ENCODE measurements at places on chromosomes 7 and 10.

DNA sequence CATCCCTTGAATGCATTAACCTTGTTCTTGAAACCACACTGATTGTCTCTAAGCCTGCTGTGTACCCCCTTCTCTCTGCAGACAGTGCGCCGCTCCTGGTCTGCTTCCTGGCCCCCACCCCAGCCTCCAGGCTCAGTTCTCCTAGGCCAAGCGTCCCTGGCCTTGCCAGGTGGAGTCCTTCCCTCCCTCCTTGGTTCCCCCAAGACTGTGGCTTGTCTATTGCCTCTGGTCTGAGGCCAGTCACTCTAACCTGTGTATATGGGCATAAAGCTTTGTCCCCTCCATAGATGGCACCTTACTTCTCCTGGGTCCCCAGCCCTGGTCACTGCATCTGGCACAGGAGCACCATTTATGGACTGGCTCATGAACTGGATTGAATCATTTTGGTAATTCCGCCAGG, 133.5 kb upstream of the EEPD1 start:
- no peak for DNase-seq

- no peak for DNase-seq
Observed at GRCh38 chr7:30864101-30864500, 47.6 kb upstream of the AQP1 start.

GRCh38 chr7:132029369-132030085, 473.1 kb upstream of the PODXL start:
- no peak for DNase-seq

DNA sequence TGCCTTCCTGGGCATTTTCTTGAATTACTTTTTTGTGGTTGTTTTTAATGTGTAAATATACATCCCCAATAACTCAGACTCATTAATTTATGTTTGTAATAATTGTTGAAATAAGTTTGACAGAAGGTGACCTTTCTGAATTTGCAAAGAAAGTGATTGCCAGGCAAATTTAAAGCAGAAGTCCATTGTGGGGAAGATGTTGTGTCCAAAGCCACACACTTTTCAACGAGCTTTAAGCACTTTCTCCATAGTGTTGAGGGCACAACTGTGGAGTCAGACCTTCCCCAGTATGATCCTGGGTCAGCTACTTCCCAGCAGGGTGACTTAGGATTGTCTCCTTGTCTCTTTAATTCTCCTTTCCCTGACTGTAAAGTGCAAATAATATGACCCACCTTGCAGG, 52.5 kb downstream of the PTPRE start:
- DNase-seq = no peak

- DNase-seq = no peak
Observed at GRCh38 chr7:34165927-34166550, 260.7 kb downstream of the BMPER start.

DNA sequence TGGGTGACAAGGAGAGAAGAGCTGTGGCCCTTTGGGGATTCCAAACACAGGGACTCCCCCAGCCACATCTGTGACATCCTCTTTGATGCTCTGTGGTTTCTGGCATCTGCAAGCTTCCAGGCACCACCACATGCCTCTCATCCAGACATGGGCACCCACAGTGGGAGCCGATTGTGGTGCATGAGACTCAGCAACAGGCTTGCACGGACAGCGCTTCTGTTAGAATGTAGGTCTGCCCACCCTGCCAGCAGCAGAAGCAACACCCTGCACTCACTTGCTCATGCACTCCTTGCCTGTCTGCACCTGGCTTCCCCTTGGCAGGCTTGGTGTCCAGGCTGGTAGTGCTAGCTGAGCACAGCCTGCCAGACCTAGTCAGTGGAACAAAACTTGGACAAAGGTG, 735.0 kb upstream of the ZWINT start:
- DNase-seq = no peak

DNA sequence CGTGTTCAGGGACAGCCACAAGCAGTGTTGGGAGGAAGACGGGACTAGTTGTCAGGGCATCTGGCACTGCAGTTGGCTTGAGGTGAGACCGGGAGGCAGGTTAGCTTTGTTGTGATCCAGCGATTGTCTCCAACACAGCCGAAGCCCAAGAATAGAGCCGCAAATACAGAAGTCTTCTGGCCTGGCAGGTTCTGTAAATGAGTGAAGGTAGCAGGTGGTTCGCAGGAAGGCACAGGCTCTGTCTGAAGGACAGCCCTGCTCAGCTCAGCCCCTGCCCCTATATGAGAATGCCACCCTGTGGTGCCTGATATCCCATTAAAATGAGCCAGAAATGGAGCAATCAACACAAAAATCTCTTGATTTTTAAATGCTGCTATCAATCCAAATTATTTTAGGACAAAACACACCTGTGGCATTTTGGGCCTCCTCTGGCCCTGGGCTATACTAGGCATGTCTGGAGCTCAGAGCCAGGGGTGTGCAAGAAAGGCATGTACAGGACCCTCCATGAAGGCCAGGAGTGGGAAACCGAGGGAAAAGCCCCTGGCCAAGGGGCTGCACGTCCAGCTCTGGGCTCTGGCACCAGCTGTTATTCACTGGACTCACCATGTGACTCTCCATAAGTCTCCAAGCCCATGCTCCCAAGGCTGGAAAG, 11.2 kb upstream of the C10orf71 start:
- peak; percentile 38 for DNase-seq

- DNase-seq = no peak
Observed at GRCh38 chr10:69943292-69943820, 109.3 kb upstream of the MACROH2A2 start.

DNA sequence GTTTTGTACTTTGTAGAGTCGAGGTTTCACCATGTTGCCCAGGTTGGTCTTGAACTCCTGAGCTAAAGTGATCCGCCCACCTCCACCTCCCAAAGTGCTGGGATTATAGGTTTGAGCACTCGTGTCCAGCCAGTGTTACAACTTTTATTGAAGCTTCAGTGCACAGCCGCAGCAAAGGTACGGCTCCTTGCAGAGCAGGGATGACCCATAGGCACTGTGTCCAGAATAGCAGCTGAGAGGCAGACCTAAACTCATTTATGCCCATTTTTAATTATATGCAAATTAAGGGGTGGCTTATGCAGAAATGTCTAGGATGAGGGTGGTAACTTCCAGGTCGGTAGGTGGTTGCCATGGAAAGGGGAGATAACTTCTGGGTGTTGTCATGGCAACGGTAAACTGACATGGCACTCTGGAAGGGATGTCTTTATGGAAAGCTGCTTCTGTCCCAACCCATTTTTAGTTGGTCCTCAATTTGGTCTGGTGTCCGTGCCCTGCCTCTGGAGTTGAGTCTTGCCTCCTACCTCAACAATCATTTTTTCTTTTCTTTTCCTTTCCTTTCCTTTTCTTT, 22.7 kb downstream of the NYAP1 start:
- DNase-seq = no peak

GRCh38 chr10:106025208-106025811, 1139.2 kb downstream of the SORCS1 start:
- DNase-seq = no peak

GRCh38 chr10:125101581-125101980, 58.8 kb downstream of the CTBP2 start:
- no peak for DNase-seq

DNA sequence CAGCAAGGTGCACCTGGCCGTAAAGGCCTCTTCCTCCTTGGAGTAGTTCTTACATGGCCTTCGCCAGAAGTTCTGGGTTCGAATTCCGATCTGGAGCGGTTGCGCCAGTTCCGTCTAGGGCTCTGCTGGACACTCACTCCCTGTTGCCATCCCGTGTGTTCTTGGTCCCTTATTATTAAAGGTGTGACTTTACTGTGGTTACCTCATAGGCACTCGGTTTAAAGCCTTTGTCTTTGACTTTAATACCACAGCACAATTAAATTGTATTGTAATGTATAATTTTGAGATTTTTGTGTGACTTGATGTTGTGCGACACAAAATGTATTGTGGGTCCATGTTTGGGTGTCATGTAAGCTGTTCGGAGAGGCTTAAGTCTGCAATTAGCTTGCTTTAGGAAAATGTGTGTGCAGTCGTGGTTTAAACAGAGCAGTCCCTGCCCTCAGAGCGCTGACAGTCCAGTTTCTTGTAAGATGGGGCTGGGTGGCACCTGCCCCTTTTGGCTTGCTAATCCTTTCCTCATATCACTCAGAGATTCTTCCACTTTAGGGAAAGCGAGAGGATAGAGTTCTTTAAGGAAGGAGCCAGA, 919 bp downstream of the INPP5F start:
- no peak for DNase-seq

DNA sequence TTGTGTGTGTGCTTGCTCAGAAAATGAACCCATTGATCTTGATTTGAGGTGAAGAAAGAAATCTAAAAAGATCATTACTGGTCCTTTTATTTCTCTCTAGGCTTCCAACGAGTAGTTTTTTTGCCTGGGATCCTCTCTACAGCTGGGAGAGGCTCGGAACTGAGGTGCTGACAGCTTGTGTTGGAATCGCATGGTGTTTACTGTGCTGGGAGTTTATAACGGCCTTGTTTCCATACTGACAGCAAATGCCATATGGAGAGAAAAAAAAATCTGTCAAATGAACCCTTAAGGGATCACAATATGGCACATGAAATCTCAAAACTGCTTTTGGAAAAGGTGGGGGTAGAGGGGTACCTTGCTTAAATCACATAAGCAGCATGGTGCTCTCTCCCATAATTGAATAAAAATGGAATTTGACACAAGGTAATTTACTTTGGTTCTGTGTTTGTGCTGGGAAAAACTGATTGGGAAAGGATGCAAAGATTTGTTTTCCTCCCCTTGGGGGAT, 165.0 kb downstream of the RGS10 start:
- no peak for DNase-seq

GRCh38 chr10:113069595-113069994, 119.5 kb downstream of the TCF7L2 start:
- DNase-seq = no peak

DNA sequence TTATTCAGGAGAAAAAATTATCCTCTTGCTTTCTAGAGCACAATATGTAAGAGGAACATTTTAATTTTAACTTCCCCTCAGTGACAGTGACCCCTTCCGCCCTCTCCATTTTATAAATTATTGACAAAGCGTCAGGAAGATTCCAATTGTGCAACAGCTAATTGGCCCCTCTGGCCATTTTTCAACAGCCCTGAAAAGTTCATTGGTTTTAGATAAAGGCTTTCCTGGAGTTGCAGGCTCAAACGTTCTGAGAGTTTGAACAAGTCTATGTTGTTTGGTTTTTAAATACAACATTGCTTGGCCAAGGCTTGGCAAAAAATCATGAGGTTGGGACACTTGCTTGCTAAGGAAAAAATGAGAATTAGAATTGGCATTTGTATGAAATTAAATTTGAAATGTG, 422.2 kb upstream of the ANKRD30A start:
- DNase-seq = no peak

GRCh38 chr10:21208666-21209316, 311.7 kb upstream of the NEBL start:
- no peak for DNase-seq

DNA sequence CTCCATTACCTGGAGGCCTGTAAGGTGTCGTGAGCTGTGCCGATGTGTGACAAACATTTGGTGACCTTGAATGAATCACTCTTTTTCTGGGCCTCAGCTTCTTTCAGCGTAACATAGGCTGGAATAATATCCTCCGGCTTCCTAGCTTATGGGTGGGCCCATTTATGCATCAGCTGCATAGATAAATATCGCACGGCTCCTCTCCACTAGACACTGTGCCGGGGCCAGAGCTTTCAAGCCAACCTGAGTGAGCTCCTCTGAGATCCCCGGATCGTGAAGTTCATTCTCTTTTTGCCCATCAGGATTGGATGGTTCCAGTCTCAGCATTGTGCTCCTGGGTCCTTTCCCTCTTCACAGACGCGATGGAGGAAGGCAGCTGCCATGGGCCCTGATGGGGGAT, 574.3 kb upstream of the FOXK1 start:
- DNase-seq = no peak

- no peak for DNase-seq
Observed at GRCh38 chr10:24256619-24257107, 47.7 kb downstream of the KIAA1217 start.

- peak; percentile 53 for DNase-seq
Observed at GRCh38 chr10:103854686-103855391, 537 bp downstream of the SH3PXD2A start.

- DNase-seq = no peak
Observed at GRCh38 chr10:121104476-121105111, 253.4 kb downstream of the WDR11 start.

DNA sequence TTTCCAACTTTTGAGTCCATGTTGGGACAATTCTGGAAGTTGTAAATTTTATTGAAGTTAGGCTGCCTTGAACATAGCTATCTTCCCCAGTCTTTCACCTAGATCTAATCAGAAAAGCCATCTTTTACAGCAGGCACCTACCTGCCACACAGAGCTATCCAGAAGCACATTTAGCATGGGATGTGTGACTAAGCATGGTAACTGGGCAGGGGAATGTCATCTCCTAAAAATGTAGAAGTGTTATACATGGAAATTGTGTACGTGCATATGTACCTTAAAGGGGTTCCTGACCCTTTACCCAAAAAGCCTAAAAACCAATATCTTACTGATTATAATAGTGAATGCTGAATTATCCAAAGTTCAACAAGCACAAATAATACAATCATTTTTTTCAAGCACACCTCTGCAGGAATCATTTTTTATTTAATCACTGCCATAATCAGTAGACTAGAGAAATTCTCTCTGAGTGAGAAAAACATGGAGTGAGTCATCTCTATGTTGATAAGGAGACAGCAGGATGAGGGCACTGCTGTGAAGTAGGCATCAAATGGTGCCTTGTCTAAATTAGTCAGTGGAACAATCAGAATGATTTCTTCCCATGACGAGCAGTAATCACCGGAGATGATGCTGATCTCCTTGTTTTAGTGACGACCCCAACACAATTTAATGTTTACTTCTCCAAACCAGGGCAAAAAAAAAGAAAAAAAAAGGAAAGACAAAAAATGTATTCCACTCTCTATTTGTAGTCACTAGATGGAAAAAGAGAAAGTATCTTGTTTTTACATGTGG, 75.9 kb downstream of the SORBS1 start:
- no peak for DNase-seq

GRCh38 chr7:100372694-100373093, 593 bp upstream of the PILRA start:
- no peak for DNase-seq

- no peak for DNase-seq
Observed at GRCh38 chr7:158606129-158606528, 18.5 kb upstream of the PTPRN2 start.

GRCh38 chr7:37035631-37036030, 311.3 kb upstream of the AOAH start:
- no peak for DNase-seq

- DNase-seq = no peak
Observed at GRCh38 chr7:101901661-101902491, 84.5 kb downstream of the CUX1 start.

GRCh38 chr10:70756700-70757360, 28.3 kb downstream of the TBATA start:
- no peak for DNase-seq

Measured in activated CD8-positive, alpha-beta memory T cell treated with anti-CD3 and anti-CD28 coated beads, Interleukin-2, amount 10 ng/mL, durations not matched to agents 7 days and 5 days (primary cell).